Activated naive CD4-positive, alpha-beta T cell (primary cell): ENCODE measurements at places on chromosomes 12 and 14.

GRCh38 chr12:69688471-69689427, 10.4 kb downstream of the BEST3 start:
- DNase-seq: no peak

GRCh38 chr12:49170924-49171323, 18.0 kb downstream of the TUBA1A start:
- no peak for DNase-seq

- no peak for DNase-seq
These were observed 59.4 kb downstream of the DDX51 start for GRCh38 chr12:132084621-132085290.

GRCh38 chr14:56491299-56492285, 88.0 kb upstream of the TMEM260 start:
- DNase-seq: no peak

GRCh38 chr12:5685935-5686334, 254.0 kb downstream of the NTF3 start:
- no peak for DNase-seq

DNA sequence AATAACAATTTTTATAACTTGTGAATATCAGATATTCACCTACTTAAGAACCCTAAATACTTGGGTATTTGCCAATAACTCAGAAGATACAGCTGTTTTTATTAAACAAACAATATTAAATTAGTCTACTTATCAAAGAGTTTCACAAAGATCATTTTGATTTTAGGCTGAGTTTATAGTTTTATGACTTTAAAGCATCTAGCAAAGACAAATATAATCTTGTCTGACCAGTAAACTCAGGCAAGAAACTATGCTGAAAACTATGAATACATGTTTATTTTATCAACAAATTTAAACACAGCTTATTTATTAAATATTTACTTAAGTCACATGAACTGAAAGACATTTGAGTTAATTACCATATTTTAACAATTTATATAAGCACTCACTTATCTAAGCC, 18.5 kb upstream of the SERPINA1 start:
- no peak for DNase-seq

- DNase-seq: no peak
These were observed 13.5 kb downstream of the SLC11A2 start for GRCh38 chr12:51012570-51013236.
